ENCODE measurements at places on chromosomes 16 and 17.
A peak's percentile ranks its signal among the peaks of the same experiment; 100 is the strongest.

GRCh38 chr16:68700120-68700519 lies 37.0 kb upstream of the CDH1 start:
- DNase-seq = no peak

GRCh38 chr16:87067836-87068761 lies 249.1 kb downstream of the C16orf95 start:
- DNase-seq = no peak

DNA sequence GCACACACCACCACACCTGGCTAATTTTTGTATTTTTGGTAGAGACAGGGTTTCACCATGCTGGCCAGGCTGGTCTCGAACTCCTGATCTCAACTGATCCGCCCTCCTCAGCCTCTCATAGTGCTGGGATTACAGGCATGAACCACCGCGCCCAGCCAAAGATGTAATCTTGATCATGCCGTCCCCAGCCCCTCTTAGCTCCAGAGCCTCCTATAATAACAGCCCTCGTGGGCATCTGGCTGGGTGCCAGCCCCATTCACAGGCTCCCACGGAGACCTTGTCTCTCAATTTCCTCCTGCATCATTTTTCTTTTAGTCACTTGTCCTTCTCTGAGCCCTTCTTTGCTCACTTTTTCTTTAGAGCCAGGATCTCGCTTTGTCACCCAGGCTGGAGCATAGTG lies 94.2 kb downstream of the KATNIP start:
- no peak for DNase-seq

- no peak for DNase-seq
Measured at GRCh38 chr17:27366437-27366836, 72.5 kb downstream of the WSB1 start.

DNA sequence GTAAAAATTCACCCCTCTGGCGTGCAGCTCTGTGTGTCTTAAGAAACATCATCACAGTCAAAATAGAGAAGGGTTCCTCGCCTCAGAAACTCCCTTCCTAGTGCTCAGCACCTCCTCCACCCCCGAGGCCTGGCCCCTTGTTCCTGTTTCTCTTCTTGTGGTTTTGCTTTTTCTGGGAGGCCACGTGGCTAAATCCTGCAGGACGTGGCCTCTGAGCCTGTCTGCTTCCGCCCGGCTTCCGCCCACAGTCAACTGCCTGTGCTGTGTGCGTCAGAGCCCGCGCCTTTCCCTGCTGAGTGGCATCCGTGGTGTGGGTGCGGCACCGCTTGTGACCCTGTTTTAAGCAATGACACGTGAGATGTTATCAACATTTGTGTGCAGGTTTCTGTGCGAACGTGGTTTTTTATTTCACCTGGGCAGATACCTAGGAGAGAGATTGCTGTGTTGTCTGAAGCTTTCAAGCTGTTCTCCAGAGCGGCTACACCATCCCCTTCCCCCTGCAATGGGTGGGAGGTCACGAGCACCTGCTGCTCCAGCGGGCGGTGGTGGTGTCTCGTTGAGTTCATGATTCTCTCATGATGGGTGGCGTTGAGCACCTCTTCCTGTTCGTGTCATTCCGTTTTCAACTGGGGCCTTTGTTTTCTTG lies 21.7 kb downstream of the ACSF3 start:
- DNase-seq = no peak

- peak; percentile 56 for DNase-seq
Measured at GRCh38 chr17:38879878-38880665, 10.2 kb downstream of the LASP1 start.

All from GM04504 (cell line).